Thoracic aorta (tissue), 2 donors: ENCODE measurements at places on chromosomes 16 and 17.

- DNase-seq, result no peak
Measured at GRCh38 chr17:38908676-38909181, 16.7 kb upstream of the LASP1NB start.

DNA sequence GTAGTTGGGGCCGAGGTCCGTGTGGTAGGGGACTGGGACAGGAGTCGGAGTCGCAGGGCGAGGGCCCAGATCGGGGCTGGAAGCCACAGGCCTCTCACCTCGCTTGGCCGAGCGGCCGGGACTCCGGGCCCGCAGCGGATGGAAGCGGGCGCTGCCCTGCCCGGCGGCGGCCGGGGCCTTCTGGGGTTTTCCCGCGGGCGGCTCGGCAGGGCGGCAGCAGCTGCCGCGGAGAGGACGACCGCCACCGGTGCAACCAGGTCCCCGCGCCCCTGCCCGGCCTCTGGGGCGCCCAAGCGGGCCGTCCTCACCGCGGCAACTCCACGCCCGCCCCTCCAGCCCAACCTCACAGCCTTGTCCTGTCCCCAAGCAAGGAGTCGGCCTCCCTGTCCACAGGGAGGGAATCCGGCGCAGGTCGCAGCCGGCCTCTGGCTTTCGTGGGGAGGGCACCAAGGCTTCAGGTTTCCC, 15.6 kb upstream of the UTP6 start:
- no peak for DNase-seq

DNA sequence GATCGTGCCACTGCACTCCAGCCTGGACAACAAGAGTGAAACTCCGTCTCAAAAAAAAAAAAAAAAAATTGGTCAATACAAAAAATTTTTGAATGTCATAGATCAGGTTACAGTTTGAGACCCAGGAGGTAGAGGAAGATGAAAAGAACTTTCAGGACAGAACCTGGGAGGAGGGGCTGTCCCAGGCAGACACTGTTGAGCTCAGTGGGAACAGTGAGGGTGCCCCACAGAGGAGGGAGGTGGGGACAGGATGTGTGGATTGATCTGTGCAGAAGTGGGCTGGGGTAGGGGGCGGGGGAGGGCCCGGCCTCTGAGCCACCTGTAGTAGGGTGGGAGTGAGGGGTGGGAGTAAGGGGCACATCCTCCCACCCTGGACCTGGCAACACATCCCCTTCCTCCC, 58.3 kb downstream of the PRMT7 start:
- DNase-seq, result no peak

DNA sequence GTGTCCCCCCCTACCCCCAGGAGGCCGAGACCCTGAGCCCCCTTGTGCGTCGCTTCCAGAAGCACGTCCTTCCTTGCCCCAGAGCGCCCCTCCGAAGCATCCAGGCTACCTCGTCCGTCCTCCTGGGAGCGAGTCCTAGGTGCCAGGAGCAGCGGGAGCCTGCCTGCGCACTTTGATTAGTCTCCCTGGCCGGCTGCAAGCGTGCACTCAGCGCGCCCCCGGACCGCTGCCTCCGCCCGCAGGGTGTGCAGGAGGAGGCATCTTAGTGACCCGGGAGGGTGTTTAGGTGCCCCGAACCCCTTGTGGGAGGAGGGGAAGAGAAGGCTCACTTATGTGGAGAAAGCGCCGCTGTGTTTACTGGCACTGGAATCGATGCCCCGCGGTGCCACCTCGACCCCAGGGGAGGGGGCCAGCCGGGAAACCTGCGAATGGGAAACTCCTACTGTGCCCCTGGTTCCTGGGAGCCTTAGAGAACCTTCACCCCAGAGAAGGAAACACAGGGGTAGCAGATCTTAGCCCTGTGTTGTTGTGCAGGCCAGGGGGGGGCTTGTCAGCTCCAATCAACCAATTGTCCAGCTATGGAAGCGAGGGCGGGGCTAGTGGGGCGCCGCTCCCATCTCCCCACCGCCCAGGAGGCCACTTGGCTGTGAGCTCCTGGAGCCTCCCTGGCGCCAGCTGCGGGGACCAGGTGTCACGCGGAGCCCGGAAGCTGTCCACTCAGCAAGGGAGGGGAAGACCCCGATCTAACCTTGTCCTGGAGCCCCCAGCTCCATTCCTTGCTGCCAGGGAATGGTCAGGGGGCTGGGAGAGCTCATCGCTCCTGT, 922.8 kb upstream of the EEF2KMT start:
- DNase-seq, result no peak

DNA sequence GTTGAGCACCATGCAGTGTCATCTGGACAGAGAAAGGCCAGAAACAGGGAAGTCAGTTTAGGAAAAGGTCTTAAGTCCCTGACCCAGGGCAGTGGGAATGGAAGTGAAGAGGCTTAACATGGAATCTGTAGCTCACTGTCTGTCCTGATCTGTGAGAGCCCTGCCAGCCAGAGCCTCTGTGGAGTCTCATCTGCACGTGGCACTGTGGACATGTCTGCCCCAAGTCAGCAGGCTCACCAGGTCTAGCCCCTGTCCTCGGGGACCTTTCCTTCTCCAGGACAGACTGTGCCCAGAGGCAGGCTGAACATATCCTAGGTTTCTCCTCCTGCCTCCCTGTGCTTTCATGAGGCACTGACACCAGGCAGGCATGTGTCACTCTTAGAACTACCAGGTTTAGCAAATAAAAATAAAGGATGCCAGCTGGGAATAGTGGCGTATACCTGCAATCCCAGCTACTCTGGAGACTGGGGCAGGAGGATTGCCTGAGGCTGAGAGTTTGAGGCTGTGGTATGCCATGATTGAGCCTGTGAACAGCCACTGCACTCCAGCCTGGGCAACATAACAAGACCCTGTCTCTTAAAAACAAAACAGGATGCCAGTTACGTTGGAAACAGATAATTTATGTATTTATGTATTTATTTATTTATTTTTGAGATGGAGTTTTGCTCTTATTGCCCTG, 22.4 kb downstream of the UNK start:
- DNase-seq, result no peak

GRCh38 chr16:67857547-67858233, 10.2 kb upstream of the CENPT start:
- peak; percentile 77 for DNase-seq

- DNase-seq, result peak; percentile 71
Measured at GRCh38 chr17:1787301-1787902, 25.5 kb downstream of the SERPINF1 start.
